ENCODE measurements at places on chromosomes 5 and 9. TPM values are rescaled to one million over a fixed set of nuclear protein-coding genes. Genes with fewer than 3 reads are reported as not detected.

The CORO2A gene
- 0.19 TPM for total RNA-seq

The FOXI1 gene
- not detected for total RNA-seq

The LRRTM2 gene
- total RNA-seq, result not detected

GRCh38 chr5:74630453-74631066 lies 10.0 kb downstream of the ENC1 start:
- DNase-seq, result no peak

The TAF1L gene
- total RNA-seq, result not detected

DNA sequence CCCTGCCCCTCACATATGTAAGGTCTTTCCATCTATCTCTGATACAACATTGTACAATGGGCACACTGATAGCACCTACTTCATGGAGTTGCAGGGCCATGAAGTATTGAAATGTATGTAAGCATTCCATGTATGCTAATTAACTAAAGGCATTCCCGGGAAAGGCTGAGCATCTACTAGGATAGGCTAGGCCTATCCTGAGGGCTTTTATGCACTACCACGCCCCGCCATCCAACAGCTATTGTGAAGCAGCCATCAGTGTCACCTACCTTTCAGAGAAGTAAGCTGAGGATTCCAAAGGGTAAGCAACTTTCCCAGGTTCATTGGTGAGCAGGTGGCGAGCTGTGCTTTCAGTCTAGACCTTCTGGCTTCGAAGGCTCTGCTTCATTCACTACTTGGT lies 47.6 kb downstream of the NSG2 start:
- no peak for DNase-seq

GRCh38 chr5:124860291-124860655 lies 113.8 kb upstream of the ZNF608 start:
- no peak for DNase-seq

The THG1L gene
- 6.2 TPM for total RNA-seq

GRCh38 chr9:104974053-104974962 lies 46.4 kb upstream of the ABCA1 start:
- no peak for DNase-seq

GRCh38 chr5:13591621-13592020 lies 352.9 kb downstream of the DNAH5 start:
- no peak for DNase-seq

The LCNL1 gene
- 5.9 TPM for total RNA-seq

The DMRT3 gene
- total RNA-seq, result 0.16 TPM

The SPINK5 gene
- total RNA-seq, result 0.16 TPM

GRCh38 chr9:105141146-105141975 lies 103.1 kb upstream of the SLC44A1 start:
- no peak for DNase-seq

The CA9 gene
- 0.48 TPM for total RNA-seq

DNA sequence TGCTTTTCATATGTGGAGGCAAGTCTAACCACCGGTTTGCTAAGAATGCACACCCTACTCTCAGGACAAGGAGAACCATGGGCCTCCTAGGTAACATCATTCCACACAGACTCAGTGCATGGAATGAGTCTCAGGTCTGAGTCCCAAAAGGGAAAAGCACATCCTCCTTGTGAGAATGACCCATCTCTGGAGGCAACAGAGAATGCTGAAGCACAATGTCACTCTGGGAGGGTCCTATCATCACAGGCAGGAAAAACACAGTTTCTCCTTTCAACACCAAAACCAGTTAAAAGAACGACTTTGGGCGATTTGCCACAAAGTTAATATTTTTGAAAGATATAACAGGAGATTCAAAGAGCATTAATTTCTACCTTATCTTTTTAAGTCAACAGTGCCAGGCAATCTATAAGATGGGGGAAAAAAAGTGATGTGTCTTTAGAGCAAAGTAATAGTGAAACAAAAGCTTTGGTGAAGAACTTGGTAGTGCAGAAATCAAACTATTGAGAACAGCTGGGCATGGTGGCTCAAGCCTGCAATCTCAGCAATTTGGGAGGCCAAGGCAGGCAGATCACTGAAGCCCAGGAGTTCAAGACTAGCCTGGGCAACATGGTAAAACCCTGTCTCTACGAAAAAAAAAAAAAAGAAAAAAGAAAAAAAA lies 97.3 kb downstream of the OXCT1 start:
- no peak for DNase-seq

- DNase-seq, result no peak
Observed at GRCh38 chr5:135514116-135514515, 21.6 kb downstream of the NEUROG1 start.

DNA sequence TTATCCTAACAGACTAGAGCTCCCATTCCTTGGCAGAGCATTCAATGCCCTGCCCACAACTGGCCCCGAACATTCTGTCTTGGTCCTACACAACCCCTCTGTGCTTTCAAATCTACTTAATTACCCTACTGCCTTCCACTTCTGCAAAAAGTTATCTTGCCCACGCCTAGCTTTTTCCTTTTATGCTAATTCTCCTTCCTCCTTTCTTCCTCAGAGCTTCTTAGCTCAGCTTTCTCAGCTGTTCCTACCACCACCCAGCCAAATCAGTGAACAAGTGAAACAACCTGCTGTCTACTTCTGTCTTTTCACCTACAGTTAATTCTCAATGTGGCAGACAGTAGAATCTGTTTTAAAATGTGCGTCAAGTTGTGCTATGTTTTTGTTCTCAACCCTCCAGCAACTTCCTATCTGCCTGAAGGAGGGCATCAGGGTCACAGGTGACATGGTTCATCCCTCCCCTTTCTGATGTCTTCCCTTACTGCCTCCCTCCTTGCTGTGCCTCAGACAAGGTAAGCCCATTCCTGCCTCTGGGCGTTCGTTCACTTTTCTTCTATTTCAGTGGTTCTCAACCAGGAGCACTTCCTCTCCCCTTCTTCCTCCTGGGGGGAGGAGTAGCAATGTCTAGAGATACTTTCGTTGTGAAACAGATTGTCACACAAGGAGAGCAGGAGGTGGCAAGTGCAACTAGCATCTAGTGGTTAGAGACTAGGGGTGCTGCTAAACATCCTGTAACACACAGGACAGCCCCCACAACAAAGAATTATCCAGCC lies 1.3 kb upstream of the REEP5 start:
- no peak for DNase-seq

The WNK2 gene
- total RNA-seq, result 123 TPM

The IRX2 gene
- 3.2 TPM for total RNA-seq

The CDKN2B-AS1 gene
- not detected for total RNA-seq

DNA sequence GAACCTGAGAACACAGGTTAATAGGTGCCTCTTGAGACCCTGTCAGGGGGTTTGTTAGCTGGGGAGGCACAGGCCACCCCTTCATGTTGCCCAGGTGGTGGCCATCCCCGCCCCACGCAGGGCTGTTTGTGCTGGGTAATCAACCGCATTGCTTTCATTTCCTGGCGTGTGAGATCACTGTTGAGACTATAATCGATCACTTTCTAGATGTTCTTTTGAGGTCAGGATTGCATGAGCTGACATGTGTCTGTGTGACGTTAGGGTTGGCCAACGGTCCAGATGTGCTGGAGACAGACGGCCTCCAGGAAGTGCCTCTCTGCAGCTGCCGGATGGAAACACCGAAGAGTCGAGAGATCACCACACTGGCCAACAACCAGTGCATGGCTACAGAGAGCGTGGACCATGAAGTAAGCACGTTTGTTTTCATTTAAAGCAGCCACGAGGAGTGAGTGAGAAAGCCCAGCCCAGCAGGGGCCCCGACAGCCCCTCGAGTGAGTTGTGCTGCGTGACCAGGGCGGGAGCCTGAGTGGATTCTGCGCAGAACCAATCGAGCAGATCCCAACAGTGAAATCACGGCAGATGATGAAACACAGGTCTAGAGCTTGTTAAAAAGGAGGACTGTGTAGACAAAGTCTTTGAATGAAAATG lies 115.0 kb upstream of the CACNA1B start:
- no peak for DNase-seq

- no peak for DNase-seq
Observed at GRCh38 chr5:38274370-38274769, 16.0 kb downstream of the EGFLAM start.

The TCERG1 gene
- 33.2 TPM for total RNA-seq

- DNase-seq, result no peak
Observed at GRCh38 chr5:134571693-134572405, 46.4 kb downstream of the JADE2 start.

GRCh38 chr5:129601576-129601975 lies 141.5 kb downstream of the ADAMTS19 start:
- no peak for DNase-seq

- no peak for DNase-seq
Observed at GRCh38 chr5:72597456-72597948, 90.3 kb upstream of the ZNF366 start.

The TYRP1 gene
- total RNA-seq, result 102 TPM

GRCh38 chr9:4152101-4152600 lies 147.7 kb downstream of the GLIS3 start:
- DNase-seq, result no peak

The FAM169A gene
- 6.5 TPM for total RNA-seq

- no peak for DNase-seq
Observed at GRCh38 chr5:133214153-133214820, 162.5 kb downstream of the HSPA4 start.

DNA sequence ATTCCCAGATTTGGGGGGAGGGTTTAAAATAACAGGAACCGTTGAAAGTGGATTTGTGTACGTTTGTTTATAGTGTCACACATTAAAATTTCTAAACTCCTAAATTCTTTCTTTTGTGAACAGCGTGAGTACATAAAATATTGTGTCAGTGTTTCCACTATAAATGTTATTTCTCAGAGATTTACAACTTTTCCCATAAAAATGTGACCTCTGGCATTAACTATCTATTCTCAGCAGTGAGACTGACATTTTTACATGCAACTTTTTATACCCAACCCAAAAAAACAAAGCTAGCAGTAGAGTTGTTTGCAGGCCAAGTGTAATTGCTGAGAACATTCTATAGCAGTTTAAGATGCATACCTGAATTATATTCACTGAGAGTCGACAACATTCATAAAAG lies 757.0 kb upstream of the ADAMTS16 start:
- no peak for DNase-seq

The WDR31 gene
- 10.9 TPM for total RNA-seq

- DNase-seq, result no peak
Observed at GRCh38 chr9:115988701-115989100, 164.9 kb upstream of the PAPPA start.

GRCh38 chr5:15354021-15354420 lies 146.0 kb upstream of the FBXL7 start:
- DNase-seq, result no peak

The RASEF gene
- total RNA-seq, result 0.16 TPM

The MOB3B gene
- total RNA-seq, result 0.51 TPM

- no peak for DNase-seq
Observed at GRCh38 chr9:109064963-109065702, 51.8 kb upstream of the CTNNAL1 start.

- DNase-seq, result no peak
Observed at GRCh38 chr5:76794871-76795270, 24.0 kb upstream of the F2RL1 start.

- DNase-seq, result no peak
Observed at GRCh38 chr9:8855046-8855445, 1055.5 kb upstream of the DMAC1 start.

The STPG3 gene
- total RNA-seq, result not detected

DNA sequence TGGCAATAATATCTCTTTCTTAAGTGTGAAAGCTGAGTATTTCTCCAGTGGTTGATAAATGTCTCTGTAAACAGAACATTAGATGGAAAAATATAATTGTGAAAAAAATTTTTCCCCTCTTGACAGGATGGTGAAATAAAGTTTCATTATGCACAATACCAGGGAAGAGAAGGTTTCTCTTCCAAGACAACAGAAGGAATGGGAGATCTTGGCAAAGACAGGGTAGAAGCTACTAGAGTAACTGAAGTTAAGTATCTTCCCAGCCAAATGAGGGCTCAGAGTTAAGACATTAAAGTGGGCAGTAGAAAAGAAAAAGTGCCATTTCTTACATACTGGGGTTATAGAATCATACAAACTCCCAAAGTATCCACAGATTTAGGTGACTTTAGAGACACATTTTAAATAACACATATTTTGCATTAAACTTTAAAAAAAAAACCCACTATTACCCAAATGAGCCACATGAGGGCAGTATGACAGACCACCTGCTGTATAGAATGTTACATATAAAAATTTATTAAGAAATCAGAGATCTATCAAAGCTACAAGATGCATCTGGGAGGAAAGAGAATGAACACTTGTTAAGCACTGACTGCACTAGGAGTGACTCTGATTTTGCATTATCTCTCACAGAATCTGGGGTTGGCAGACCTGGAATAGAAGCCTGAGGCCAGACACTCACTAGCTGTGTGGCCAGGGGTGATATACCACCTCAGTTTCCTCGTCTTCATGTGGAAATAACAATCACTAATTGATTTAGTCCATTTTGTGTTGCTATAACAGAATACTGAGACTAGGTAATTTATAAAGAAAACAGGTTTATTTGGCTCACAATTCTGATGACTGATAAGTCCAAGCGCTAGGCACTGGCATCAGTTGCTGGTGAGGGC lies 98.5 kb downstream of the ARSB start:
- DNase-seq, result no peak

The TCF7 gene
- total RNA-seq, result 2.2 TPM

The FAM193B gene
- 25.4 TPM for total RNA-seq

GRCh38 chr9:129664746-129665388 lies 580 bp upstream of the PRRX2 start:
- DNase-seq, result no peak

DNA sequence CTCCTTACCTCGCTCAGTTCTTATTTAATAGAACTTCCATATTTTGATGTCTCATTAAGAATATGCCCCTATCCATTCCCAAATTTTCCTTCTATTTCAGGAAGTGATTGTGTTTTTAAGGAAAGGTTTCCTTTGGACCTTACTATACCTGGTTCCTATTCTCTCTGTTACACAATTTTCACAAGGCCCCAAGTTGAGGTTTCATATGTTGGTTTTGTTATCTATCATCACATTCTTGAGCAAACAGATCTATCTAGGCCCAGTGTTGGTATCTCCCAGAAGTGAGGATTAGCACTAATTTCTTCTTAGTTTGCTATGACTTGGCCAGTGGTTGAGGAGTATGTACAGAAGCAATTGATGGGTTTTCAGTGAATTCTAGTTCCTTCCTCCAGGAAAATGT lies 41.5 kb downstream of the ALG2 start:
- no peak for DNase-seq

DNA sequence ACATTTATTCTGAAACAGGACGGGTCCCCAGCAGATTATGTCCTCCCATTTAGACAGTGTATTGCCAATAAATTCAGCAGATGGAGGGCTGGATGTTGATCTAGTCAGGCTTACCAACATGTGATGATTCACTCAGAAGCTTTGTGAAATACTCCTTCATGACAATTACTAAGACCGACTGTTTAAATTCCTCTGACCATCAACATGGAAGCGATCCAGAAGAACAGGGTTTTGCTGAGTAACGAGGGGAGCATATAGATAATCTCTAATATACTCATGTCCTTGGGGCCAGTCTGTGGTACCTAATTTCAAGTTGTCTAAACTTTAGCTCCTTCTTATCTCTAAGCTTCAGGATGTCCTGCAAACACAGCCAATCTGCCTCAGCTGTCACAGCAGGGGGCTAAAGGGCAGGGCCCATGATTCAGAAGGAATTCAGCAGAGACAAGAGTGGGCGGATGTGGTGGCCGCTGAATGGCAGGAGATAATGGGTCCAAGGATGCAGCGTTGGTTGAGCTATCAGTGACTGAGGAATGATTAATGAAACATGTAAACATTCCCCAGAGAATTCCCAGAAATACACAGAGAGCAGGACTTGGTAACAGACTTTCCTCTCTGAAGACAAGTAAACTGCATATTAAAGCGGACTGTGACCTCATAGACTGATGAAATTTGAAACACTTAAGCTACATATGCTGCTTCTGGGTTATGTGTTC lies 109.4 kb downstream of the ANKRD55 start:
- DNase-seq, result no peak

GRCh38 chr5:97019435-97020117 lies 83.7 kb downstream of the LNPEP start:
- DNase-seq, result no peak

All from cardiac septum (tissue), 1 donor.